GM18507 (cell line): ENCODE measurements at places on chromosomes 12 and 14.

- no peak for DNase-seq
Measured at GRCh38 chr12:63915105-63915800, 70.8 kb downstream of the SRGAP1 start.

GRCh38 chr12:124727264-124727800, 136.3 kb downstream of the SCARB1 start:
- peak; percentile 48 for DNase-seq

DNA sequence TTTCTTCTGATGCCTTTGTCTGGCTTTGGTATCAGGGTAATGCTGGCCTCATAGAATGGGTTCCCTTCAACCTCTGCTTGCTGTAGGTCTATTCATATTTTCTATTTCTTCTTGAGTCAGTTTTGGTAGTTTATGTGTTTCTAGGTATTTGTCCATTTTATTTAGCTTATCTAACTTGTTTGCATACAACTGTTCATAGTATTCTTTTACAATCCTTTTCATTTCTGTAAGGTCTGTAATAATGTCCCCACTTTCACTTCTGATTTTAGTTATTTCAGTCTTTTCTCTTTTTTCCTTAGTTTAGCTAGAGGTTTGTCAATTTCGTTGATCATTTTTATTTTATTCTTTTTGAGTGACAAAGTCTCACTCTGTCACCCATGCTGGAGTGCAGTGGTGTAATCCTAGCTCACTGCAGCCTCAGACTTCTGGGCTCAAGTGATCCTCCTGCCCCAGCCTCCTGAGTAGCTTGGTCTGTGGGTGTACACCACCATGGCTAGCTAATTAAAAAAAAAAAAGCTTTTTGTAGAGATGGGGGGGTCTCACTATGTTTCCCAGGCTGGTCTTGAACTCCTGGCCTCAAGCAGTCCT, 11.7 kb downstream of the TTLL5 start:
- DNase-seq: no peak

- DNase-seq: no peak
Measured at GRCh38 chr12:81798294-81798693, 39.1 kb upstream of the PPFIA2 start.

- DNase-seq: no peak
Measured at GRCh38 chr12:93634416-93634815, 42.8 kb upstream of the CRADD start.

DNA sequence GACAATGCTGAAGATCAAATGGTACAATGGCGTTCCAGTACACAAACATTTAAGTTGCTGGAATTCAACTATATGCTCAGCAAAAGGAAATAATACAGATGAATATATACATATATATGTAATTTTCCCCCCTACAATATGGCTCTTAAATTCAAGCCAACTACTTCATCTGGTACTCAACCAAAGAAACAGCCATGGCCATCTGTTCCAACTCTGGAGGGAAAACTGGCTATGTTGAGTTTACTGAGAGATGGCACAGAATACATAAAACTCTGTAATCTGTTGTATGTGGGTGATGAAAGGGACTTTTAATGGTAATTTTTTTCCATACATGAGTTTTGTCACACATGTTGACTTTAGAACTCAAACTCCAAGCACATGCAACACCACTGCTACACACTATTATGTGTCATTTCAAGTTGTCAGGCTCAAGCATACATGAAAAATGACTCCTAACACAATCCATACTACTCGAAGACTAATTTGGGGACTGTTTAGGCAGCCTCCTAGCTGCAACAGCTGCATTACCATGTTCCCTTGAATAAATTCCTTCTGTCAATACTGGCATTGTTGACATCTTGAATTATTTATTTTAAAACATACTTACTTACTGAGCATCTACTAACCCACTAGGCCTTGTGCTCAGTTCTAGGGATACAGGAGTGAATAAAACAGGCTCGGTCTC, 38.2 kb upstream of the MAP3K9 start:
- no peak for DNase-seq

DNA sequence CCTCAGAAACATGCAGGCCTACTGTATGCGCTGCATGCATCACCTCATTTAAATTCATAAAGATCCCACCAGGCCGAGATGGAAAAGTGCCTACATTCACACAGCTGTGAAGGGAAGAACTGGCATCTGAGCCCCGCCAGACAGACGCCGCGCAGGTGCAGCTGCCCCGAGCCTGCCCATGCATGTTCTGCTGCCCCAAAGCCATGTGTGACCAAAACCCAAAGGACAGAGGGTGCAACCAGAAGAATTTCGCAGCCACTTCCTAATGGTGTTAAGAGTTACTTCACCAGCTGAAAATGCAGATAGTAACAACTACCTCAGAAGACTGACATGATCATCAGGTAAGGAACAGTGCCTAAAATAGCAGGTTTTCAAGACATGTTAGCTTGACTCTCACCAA, 13.5 kb upstream of the KRT8 start:
- DNase-seq: no peak

GRCh38 chr12:103013741-103014300, 56.3 kb downstream of the ASCL1 start:
- no peak for DNase-seq

- no peak for DNase-seq
Measured at GRCh38 chr14:41668356-41668755, 61.7 kb downstream of the LRFN5 start.

GRCh38 chr14:100309028-100309737, 2.9 kb upstream of the SLC25A29 start:
- DNase-seq: no peak

- DNase-seq: no peak
Measured at GRCh38 chr12:25585021-25585523, 32.0 kb upstream of the LMNTD1 start.

- DNase-seq: no peak
Measured at GRCh38 chr12:68560851-68561422, 49.8 kb upstream of the RAP1B start.

DNA sequence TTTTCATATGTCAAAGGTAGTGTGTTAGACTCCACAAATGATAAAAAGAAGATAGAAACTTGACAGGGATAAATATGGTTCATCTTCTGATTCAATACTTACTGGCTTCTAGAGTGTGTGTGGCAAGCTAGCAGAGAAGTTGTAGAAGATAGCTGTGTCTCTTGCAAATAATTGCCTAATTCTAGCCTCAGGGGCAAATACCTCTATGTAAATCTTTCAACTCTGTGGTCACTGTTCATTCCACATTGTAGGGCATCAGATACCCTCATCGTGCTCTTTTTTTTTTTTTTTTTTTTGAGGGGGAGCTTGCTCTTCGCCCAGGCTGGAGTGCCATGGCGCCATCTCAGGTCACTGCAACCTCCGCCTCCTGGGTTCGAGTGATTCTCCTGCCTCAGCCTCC, 1.7 kb downstream of the OLR1 start:
- no peak for DNase-seq

- DNase-seq: no peak
Measured at GRCh38 chr14:20799892-20800544, 2.6 kb downstream of the RNASE1 start.

DNA sequence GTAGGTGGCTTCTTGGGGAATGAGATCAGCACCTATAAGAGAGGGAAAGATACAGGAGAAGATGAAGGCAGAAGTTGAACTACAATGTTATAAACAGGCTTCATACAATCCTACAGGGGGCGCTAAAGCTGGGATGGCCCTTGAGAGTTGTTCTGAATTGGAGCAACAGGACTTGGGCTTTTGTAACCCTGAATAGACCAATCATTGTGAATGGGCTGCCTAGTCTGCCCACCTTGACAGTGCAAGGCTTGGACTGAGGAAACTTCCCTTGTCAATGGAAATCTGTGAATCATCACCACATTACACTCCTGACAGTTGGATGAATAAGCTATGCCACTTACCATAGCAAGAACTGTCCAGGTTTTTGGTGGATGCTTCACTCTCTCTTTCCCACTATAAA, 306.1 kb downstream of the KCNC2 start:
- DNase-seq: no peak

GRCh38 chr12:99453836-99454538, 193.6 kb upstream of the GARIN6 start:
- DNase-seq: no peak

- DNase-seq: no peak
Measured at GRCh38 chr12:24111086-24111485, 161.6 kb upstream of the SOX5 start.

DNA sequence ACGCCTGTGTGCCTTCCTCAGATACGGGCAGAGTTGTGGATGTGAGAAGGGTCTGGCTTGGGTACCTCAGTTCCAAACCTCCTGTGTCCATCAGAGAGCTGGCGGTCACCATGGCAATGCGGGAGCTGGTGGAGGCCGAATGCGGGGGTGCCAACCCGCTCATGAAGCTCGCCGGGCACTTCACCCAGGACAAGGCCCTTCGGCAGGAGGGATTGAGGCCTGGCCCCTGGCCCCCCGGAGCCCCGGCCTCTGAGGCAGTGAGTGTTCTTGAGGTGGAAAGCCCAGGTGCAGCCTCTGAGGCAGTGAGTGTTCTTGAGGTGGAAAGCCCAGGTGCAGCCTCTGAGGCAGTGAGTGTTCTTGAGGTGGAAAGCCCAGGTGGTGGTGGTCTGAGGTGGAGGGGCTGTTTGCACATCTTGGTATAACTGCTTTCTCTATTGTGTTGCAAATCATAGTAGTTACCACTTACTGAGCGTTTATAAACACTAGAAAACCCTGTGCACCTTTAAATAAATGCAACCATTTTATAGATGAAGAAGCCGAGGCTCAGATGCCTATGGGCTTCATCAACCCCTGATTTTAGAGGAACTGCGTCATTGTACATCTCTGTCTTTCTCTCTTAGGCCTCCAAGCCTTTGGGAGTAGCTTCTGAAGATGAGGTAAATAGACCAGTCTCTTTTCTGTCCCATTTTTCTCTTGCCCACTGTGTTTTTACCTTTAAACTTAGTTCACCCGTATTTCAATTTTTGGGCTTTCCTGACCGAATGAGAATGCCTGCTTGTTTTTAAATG, 976 bp downstream of the PEX5 start:
- DNase-seq: no peak

DNA sequence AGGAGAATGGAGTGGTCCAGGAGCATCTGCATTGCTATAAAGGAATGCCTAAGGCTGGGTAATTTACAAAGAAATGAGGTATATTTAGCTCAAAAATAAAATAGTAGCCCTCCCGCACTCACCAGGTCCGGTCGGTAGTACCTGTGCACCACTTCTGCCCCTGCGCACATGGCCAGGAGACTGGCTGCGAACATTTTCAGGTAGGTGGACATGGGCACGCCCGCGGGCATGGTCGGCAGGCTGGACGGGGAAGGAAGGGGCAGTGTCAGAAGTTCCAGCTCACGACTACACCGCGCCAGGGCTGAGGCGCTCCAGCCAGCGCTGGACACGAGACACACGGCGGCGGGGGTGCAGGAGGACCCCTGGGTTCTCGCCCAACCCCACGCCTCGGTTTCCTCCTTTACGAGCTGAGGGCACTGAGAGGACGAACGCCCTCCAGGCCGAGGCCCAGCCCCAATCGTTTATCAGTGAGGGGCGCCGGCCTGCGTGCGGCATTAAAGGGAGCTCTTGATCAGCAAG, 9.1 kb upstream of the TDG start:
- peak; percentile 5 for DNase-seq

DNA sequence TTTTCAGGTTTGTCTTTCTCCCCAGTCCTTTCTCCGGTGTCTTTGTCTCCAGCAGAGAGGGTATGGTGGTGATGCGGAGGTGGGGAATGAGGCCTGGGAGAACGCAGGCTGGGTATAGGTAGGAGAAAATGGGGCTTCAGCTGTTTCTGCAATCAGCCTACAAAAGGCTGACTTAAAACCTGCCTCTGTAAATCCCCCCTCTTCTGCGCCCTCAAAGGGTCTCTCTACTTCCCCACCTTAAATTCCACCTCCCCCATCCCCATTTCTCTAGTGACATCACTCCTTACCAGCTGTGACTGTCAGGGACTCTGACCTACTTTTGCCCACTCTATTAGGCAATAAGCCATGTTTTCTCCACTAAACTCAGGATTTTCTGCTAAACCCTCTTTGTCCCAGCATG, 8.1 kb upstream of the RIMKLB start:
- DNase-seq: no peak

DNA sequence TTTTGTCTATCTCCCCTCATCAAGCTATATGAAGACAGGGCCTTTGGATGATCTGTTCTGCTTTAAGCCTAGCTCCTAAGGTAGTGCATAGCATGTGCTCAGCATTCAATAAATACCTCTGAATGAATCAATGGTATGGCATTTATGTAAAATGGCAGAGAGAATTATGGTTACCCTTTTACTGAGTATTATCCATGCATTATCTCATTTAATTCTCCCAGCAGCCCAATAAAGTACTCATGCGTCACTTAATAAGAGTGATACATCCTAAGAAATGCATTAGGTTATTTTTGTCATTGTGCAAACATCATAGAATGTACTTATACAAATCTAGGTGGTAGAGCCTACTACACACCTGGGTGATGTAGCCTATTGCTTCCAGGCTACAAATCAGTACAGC, 269.7 kb downstream of the KSR2 start:
- no peak for DNase-seq

- DNase-seq: no peak
Measured at GRCh38 chr14:97393244-97393643, 596.1 kb downstream of the VRK1 start.

- DNase-seq: no peak
Measured at GRCh38 chr14:96104469-96105057, 65.4 kb downstream of the C14orf132 start.

DNA sequence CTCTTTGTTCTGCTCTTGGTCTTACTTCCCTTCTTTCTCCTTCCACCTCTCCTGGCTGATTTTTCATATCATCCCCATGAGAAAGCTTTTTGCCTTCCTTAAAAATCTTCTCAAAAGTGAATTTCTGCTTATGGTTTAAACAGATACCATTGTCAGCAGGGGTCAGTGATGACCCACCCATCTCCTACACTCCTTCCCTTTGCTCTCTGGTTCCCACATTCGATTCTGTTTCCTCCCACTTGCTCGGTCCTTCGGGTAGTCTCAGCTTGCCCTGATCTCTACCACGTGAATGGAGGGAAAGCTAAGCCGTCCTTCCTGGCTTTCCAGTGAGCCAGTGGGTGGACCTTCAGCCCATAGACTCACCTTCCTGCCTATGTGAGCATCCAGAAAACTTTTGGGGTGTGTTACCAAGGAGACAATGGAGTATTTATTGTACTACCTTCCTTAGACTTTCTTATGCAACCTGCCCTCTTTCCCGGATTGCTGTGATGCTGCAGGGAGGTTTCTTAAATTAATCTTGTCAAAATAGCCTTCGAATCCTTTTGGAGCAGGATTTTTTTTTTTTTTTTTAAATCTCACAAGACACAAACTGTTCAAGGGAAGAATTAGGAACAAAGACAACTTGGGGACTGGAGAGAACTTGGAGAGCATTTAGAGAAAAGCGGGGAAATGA, 306.3 kb downstream of the CACNA1C start:
- DNase-seq: no peak

DNA sequence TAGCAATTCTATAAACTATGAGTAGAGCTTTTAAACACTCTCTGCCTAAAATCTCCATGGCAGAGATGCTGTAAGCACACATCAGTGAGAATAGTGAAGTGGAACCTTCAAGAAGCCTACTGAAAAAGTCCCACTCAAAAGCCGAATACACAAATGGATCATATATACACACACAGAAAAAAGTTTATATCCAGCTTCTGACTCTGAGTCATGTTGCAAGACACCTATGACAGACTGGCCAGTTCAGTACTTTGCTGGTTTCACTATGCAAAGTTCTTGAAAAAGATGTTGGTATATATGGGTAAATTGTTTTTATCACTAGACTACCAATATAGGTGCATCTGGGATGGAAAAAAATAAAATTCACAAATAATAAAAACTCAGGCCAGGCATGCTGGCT, 126.1 kb downstream of the KCNK10 start:
- no peak for DNase-seq

GRCh38 chr14:71377099-71377498, 469.8 kb downstream of the PCNX1 start:
- no peak for DNase-seq

- DNase-seq: no peak
Measured at GRCh38 chr14:35471803-35472202, 62.2 kb upstream of the INSM2 start.

GRCh38 chr12:50647031-50647430, 116.9 kb upstream of the ATF1 start:
- no peak for DNase-seq
